ENCODE measurements at places on chromosomes 12 and 14.

- no peak for DNase-seq
These were observed 707 bp upstream of the MED6 start for GRCh38 chr14:70601162-70601561.

- DNase-seq, result peak; percentile 3
These were observed 505 bp downstream of the KCNC2 start for GRCh38 chr12:75208856-75209811.

- no peak for DNase-seq
These were observed 97.4 kb downstream of the PLCZ1 start for GRCh38 chr12:18640321-18640955.

- DNase-seq, result no peak
These were observed 9.7 kb upstream of the SERPINA1 start for GRCh38 chr14:94398182-94398479.

GRCh38 chr14:90534091-90534837 is 137.4 kb downstream of the CALM1 start:
- no peak for DNase-seq

- DNase-seq, result no peak
These were observed 104.8 kb downstream of the VRK1 start for GRCh38 chr14:96902004-96902403.

DNA sequence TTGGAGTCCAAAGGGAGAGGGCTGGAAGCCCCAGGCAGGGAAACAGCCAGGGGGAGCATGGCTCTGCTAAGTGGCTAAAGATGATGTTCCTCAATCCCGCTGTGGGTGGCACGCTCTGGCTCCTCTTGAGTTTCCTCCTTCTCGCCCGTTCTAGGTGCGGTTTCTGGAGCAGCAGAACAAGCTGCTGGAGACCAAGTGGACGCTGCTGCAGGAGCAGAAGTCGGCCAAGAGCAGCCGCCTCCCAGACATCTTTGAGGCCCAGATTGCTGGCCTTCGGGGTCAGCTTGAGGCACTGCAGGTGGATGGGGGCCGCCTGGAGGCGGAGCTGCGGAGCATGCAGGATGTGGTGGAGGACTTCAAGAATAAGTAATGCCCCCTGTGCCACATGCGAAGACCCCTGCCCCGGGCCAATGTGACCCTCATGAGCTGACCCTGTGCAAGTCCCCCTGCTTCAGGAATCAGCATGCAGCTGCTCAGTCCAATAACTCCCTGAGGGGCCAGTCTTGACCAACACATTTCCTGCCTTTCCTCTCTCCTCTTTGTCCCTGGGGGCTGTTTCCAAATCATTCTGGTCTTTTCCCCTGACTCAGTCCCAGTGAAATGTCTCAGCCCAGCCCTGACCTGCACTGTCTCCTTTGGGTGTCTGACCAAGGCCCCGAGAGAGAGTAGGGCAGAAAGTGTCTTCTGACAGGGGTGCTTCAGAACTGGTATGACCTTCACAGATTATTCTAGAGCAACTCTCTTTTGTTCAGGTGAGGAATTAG is 2.1 kb downstream of the KRT7 start:
- DNase-seq, result no peak

DNA sequence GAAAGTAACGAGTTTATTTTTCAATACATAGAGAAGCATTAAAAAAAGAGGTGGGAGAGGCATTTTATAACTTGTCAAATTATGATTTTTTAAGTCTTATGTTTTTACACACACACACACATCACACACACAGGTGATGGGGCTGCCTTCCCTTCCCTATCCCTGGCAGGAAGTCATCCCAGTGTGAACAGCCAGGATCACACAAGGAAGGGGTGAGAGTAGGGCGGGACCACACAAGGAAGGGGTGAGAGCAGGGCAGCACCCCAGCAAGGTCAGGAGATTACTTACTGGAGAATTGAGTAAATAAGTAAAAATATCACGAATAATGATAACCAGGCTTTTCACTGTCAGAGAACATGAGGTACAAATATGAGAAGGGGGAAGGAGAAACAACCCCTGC is 372.6 kb downstream of the SEC23A start:
- no peak for DNase-seq

DNA sequence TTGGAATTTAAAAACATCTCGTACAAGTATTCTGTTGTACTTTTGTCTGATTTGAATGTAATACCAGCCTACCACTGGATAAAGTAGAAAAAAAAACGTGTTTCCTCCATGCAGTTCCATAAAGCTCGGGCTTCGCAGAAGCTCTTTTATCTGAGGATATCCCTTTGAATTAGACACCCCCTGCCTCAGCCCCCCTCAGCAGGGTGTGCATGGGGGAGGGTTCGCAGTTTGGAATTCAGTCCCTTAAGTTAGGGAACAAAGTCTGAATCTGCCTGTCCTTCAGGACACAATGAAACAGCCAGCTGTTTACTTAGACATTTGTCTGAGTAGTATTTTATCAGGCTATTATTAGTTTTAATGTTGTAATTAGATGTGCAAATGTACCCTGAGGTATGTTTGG is 234.0 kb upstream of the CAND1 start:
- no peak for DNase-seq

DNA sequence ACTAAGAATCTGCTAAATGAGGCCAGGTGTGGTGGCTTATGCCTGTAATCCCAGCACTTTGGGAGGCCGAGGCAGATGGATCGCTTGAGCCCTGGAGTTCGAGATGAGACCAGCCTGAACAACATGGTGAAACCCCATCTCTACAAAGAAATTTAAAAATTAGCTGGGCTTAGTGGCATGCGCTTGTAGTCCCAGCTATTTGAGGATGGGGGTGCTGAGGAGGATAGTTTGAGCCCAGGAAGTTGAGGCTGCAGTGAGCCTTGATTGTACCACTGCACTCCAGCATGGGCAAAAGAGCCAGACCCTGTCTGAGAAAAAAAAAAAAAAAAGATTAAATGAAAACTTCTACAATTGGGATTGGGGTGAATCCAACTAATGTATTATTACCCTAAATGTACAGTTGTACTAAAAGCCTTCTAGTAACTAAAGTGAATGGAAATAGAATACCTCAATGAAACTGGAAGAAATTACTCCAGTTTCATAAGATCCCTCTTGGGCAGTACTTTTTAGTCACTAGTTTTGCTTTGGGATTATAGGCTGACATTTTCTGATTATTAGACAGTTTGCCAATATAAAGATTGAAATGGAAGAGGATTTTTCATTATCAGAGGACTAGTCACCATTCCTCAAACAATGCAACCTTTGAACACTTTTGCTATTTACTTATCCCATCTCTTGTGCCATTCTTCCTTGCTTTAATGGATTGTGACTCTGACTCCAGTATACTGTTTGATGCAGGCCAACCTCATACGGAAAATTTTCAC is 14.3 kb downstream of the COCH start:
- DNase-seq, result no peak

GRCh38 chr12:70002097-70002911 is 177.3 kb downstream of the MYRFL start:
- no peak for DNase-seq

DNA sequence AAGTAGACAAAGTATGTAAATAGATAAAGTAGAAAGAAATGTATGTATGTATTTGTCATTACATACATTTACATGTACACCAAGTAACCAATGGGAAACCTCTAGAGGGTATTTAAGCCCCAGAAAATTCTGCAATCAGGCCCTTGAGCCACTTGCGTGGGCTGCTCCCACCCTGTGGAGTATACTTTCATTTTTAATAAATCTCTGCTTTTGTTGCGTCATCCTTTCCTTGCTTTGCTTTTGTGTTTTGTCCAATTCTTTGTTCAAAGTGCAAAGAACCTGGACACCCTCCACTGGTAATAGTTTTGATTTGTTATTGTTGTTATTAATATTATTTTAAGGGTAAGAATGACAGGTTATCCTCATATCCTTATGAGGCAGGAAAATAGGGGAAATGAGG is 21.8 kb downstream of the CAPS2 start:
- no peak for DNase-seq

- no peak for DNase-seq
These were observed 1.5 kb downstream of the INF2 start for GRCh38 chr14:104690861-104691455.

- DNase-seq, result no peak
These were observed 113.9 kb downstream of the SCARB1 start for GRCh38 chr12:124749725-124750124.

DNA sequence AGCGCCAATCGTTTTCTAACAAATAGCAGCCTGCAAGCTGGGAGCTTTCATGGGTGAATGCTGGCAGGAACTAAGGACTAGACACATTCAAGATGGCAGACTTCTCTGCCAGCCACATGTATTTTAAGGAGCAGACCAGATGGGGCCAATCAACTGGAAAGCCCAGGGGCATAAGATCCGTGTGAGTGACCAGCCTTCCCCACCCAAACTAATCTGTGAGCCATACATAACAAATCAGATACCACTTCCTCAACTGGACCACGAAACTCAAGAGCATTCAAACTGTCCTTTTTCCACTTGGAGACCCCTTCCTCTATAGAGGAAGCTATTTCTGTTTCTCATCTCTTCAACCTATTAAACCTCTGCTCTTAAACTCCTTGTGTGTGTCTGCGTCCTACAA is 9.7 kb downstream of the TCL1B start:
- DNase-seq, result no peak

DNA sequence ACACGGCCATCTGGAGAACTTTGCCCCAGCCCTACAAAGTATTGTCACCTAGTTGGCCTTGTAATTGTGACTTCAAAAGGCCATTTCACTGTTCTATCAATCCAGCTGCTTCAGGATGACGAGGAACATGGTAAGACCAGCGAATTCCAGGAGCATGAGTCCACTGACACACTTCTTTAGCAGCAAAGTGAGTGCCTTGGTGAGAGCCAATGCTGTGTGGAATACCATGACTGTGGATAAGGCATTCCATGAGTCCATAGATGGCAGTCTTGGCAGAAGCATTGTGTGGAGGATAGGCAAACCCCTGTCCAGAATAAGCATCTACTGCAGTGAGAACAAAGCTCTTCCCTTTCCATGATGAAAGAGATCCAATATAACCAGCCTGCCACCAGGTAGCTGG is 1009.1 kb upstream of the USP15 start:
- no peak for DNase-seq

DNA sequence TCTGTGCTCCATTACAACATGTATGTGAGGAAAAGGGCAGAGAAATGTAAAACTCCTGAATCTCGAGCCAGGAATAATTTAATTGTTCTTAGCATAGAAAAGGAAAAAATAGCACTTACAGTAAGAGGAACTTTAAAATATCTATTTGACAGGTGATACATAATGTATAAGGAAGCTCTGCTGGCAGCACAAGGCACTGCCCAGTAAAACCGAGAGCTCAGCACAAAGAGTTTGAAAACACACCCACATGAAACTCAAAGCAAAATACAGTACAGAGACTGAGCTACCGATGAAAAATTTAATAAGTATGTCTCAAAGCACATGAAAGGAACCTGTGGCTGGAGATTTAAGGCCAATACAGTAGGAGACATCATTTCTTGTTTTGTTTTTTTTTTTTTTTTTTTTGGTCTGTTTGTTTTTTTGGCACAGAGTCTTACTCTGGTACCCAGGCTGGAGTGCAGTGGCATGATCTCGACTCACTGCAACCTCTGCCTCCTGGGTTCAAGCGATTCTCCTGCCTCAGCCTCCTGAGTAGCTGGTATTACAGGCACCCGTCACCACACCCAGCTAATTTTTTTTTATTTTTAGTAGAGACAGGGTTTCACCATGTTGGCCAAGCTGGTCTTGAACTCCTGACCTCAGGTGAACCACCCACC is 19.2 kb downstream of the CLIP1 start:
- DNase-seq, result no peak

DNA sequence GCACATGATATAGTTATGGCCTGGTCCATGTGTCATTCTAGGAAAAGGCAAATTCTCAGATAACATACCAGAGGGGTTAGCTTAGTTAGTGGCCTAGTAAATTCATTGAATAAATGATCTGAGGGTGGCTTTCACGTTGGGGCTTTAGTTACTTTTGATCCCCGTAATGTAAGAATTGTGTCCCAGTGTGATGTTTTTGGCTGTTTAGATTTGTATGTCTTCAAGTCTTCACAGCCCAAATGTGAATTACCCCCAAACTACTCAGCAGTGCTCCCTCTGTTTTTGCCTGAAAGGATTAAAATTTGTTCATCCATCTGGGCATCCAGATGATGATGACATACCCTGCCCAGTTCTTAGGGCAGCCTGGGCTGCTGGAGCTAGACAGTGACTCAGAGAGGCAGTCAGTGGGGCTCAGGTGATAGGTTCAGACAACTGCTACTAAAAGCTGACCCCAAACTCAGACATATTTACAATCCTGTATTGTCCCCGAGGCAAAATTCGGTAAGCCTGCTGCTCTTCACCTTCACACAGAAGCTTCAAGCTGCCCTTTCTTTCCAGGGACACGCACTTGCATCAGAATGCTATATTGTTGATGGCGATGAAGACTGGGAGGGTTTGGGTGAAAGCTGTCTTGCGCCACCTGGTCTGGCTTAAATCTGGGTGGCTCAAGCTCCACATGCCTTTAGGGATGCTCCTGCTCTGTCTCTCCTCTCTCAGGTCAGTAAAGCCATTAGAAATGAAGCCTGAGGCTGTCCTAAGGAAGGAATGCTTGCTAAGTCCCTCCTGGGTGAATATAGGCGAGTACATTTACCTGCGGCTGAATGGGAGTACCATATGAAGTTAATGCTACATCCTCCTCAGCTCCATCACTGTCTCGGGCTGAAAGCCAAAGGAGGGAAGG is 10.3 kb downstream of the GPRC5D start:
- no peak for DNase-seq

DNA sequence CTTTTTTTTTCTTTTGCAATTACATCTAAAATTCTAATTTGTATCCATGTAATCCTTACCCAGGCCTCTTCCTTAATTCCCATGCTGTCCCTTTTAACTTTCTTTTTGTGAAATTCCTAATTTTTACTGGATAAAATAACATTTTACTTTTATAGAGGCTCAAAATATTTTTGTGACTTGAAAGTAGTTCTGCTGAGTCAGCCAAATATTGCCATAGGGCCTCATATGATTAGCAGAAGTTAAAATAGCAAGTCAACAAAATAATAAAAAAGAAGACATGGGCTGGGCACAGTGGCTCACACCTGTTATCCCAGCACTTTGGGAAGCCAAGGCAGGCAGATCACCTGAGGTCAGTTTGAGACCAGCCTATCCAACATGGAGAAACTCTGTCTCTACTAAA is 2.0 kb downstream of the C3AR1 start:
- DNase-seq, result no peak

- DNase-seq, result no peak
These were observed 17.2 kb downstream of the USP30 start for GRCh38 chr12:109069307-109070271.

GRCh38 chr12:42372154-42372791 is 46.3 kb downstream of the PPHLN1 start:
- DNase-seq, result peak; percentile 78

DNA sequence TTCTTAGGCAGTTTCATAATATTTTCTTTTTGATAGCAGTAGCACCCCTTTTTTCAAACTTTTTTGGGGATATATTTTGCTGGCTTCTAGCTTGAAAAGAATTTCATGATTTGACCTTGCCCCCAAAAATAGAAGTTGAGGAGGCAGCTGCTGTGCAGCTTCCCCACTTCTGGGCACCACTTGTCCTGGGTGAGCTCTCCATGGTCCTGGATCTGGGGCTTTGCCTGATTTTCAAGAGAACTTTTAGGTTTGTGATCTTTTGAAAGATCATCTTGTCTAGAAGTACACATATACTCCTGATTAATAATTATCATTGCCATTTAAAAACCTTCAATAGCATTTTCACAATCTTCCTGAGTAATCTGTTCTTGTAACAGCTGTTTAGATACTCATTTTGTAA is 271.6 kb downstream of the NPAS3 start:
- peak; percentile 0 for DNase-seq

Measured in erythroblast (primary cell).